Left renal cortex interstitium (tissue), 4 donors: ENCODE measurements at places on chromosomes 1 and 21.

DNA sequence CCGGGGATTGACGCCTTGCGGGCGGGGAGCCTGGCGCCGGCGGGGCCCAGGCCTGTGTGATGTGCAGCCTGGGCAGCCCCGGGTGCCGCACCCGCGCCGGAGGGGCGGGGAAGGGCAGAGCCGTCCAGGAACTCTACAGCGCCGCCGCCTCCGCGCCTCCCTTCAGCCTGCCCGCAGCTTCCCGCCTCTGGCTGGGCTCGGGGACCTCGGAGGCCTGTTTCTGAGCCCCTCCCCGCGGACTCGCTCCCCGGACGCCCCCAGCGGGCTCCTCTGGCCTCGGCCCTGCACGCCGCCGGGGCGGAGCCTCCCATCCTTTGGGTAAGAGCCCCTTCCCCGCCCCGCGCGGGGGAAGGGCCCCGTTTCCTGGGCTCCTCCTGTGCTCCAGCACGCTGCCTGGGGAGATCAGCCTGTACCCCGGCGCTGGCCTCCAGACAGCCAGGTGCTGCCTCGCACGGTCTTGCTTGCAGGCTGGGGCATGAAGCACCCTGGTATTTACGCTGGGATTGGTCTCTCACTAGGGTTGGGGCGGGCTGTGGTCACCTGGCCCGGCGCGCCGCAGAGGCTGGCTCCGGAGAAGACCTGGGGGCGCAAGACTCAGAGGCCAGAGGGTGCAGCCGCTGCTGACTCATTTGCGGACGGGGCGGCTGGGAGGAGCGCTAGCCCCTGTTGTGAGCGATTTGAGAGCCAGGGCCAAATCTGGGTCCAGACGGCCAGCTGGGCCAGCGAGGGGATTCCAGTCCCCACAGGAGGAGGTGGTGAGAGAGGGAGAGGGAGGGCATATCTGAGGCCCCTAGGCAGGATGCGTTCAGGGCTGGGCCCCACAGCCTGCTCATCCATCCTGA is 5.7 kb upstream of the ACOT11 start:
- DNase-seq = peak; percentile 50

DNA sequence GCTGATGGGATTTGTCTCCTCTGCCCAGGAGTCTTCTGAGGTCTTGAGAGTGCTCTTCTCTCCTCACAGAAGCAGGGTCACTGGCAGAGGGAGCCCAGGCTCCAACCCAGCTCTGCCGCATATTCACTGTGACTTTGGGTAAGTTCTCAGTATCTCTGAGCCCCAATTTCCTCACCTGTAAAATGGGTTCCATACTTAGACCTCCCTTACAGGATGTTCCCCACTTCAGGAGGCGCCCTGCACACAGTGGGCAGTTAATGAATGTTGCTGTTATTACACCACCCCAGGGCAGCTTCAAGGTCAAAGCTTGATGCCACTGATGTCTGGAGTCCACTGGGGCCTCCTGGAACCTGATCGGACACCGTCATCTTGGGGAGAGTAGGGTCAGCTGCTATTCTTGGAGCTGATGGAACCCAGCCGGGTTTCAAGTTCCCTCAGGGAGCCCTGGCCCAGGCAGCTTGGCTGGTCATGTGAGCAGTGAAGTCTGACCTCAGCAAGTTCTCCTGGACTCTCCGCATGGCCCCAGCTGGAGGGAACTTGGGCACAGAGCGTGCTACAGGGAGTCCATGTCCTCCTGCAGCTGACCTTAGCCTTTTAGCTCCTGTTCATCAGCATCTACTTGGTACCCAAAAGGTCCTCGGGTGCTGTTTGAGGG is 21.8 kb downstream of the COA7 start:
- no peak for DNase-seq

GRCh38 chr1:155504207-155504606 is 58.4 kb downstream of the ASH1L start:
- DNase-seq = no peak

- no peak for DNase-seq
Observed at GRCh38 chr1:164774413-164774812, 215.4 kb downstream of the PBX1 start.

DNA sequence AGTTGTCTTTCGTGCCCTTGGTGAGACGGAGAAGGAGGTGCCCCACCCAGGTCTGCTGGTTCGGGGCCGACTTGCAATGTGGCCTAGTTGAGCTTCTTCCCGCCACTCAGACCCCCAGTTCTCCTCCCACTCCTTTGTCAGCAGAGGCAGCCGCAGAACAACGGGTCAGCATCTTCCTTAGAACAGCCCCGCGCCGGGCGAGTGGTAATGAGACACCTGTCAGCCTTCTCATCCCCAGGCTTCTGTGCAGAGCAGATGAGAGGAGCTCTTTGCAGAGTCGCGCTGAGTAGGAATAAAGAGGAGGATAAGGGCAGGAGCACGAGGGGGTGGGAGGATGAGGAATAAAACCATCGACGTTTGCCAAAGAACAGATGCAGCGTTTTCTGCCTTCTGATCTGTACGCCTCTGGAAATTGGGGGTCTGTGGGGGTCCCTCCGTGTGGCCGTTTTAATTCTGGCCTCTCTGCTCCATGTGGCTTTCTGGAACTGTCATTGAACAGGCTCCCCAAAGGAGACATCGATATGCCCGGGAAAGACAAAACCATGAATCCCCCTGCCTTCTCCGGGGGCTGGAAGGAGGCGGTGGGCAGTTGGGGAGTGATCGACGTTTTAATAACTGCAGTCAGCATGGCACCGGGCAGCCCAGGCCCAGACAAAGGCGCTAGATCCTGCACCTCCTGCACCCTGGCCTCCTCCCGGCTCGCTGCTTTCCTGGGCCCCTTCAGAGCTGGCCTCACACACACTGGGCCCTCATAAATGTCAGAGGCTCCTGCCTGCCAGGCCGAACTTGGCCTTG is 27.5 kb upstream of the IGSF21 start:
- DNase-seq = no peak

GRCh38 chr1:36238433-36238832 is 14.2 kb downstream of the THRAP3 start:
- no peak for DNase-seq

GRCh38 chr1:222157612-222158011 is 390.3 kb downstream of the HHIPL2 start:
- no peak for DNase-seq

GRCh38 chr1:179143322-179143721 is 61.5 kb downstream of the TOR3A start:
- DNase-seq = no peak

- DNase-seq = no peak
Observed at GRCh38 chr1:206089341-206089740, 27.8 kb downstream of the AVPR1B start.

GRCh38 chr1:25566730-25567341 is 23.4 kb downstream of the LDLRAP1 start:
- no peak for DNase-seq

- no peak for DNase-seq
Observed at GRCh38 chr1:230634384-230634783, 7.9 kb upstream of the COG2 start.

DNA sequence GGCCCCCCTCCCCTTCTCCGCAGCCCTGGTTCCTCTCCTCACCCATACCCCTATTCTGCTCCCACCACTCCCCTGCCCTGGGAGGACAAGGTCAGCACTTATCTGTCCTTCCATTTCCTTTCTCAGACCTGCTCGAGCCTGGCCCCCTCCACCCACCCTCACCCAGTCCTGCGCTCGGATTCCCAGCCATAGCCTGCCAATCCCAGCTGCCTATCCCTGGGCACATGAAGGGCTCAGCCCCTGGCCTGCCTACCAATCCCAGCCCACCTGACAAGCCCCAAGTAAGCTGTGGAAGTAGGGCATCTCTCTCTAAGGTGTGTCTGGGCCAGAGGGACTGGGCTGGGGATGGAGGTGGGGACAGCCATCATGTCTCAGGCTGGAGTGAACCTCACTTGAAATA is 5.4 kb downstream of the BLACAT1 start:
- DNase-seq = no peak

DNA sequence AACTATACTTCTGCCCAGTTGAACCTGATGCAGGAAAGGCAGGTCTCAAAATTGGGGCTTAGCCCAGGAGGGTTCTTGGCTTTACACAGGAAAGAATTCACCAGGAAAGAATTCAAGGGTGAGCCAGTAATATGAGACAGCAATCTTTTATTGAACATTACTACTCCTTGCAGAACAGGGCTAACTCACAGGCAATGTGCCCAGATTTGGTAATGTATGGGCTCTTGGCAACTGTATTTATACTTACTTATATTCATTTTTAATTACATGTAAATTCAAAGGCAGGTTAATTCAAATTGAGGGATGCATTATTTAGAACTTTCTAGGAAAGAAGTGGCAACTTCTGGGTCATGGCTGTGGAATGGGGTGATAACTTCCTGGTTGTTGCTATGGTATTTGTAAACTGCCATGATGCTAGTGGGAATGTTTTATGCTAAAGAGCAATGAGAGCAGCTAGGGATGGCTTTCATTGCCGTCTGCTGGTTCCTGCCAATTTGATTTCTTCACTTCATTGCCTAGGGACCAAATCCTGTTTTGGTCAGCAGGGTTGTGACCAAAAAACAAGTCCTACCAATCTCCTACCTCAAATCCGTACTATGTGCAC is 107.5 kb downstream of the CHRM3 start:
- DNase-seq = no peak

GRCh38 chr1:200351826-200352549 is 57.8 kb downstream of the ZNF281 start:
- DNase-seq = no peak

DNA sequence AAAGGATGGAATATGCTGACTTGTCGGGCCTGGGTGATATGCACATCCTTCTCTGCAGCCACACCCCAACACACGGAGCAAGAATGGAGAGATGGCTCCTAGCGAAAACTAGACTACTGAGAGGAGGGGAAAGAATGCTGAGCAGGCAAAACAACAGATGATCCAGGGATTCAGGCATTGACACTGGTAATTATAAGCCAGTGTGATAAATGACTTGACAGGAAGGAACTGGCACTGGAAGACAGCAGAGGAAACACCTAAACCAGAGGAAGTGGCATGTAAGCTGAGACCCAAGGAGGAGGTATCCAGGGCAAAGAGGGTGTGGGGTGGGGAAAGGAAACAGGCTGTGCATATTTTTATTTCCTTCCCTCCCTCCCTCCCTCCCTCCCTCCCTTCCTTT is 31.7 kb upstream of the KHDRBS1 start:
- DNase-seq = no peak

DNA sequence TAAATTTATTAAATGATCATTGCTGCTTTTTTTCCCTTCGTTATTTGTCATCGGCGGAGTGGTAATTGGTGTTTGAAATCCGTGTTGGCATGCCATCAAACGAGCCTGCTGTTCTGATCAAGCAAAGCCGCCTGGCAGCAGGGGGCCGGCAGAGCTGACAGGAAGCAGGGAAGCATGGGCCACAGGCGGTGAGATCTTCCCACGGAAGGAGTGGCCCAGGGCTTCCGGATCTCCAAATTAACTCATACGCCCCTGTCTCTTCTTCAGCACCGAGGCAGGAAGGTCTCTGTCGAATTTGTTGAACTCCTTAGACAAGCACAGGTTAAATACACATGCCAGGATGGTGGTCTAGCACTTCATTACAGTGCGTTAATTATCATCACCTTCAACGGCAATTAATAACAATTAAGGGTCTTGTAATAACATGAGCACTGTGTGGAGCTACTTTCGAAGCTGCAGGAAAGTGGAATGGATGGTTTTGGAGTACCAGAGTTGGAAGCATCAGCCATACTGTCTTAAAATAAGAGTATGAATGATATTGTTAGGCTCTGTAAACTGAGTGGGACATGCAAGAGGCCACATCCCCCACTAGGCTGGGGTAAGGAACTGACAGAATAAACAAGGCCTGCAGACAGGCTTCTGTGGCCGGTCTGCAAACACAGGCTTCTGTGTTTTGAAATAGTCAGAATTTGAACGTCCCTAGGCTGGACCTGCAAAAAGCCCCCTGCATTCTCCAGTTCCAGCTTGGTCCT is 199.4 kb upstream of the DAB1 start:
- no peak for DNase-seq

DNA sequence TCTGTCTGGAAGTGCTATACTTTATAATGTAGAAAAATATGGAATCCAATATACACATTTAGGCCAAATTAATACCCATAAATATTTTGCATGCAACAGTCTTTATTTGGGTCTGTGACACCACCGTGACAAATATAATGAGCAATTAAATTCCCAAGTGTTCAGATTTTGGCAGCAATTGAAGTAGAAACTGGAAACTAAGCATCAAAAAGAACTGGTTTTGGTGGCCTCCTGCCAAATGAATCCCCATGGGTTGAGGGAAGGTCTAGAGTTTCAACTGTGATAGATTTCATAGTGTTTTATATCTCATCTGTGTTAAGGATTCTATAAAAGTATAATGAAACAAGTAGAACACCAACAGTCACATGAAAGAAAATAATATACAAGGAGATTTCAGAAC is 88.4 kb downstream of the DPYD start:
- no peak for DNase-seq

- no peak for DNase-seq
Observed at GRCh38 chr1:69919129-69919921, 286.1 kb downstream of the LRRC40 start.

- DNase-seq = no peak
Observed at GRCh38 chr1:2801535-2802291, at the start of gene TTC34. TTC34 (minus strand) TSS chr1:2801693; CDS start chr1:2800827, 866 bp downstream.

DNA sequence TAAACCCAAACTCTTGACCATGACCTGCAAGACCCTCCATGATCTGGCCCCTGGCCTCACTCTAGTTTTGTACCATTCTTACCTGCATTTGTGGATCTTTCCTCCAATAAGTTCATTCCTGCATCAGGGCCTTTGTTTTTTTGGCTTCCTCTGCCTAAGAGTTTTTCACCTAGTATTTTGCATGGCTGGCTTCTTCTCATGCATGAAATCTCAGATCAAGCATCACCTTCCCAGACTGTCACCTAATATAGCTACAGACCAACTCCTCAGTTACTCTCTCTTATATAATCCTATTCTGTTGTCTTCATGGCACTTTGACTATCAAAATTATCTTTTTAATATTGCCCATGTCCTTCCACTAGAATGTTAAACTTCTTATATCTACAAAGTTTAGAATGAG is 54.2 kb downstream of the BTBD8 start:
- no peak for DNase-seq

DNA sequence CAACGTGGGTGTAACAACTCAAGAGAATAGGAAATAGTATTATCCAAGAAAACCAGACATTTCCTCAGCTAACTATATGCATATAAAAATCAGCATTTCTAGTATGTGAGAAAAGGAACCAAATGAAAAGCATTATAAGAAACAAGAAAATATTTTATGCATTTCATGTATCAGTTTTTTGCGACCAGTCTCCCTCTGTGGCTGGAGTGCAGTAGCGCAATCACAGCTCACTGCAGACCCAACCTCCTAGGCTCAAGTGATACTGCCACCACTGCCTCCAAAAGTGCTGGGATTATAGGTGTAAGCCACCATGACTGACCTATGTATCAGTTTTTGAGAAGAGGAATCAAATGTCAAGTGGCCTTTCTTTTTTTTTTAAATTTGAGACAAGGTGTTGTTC is 31.0 kb downstream of the SLC16A1 start:
- no peak for DNase-seq

DNA sequence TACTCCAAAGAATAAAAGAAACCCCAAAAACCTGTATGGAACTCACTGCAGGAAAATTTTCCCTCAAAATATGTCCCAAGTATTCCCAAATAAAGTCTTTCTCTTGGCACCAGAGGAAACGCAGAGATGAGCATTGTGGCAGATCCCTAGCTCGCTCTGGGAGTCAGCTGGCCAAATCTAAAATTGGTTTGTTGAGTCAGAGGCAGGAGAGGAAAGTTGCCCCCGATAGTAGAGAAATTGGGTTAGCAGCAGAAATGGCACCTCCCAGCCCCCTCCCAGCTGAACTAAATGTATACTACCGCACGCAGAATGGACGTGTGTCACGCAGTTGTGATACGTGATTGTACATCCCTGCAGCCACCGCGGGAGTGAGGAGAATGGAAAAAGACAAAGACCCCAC is 39.9 kb upstream of the TARBP1 start:
- DNase-seq = no peak

GRCh38 chr1:244092293-244092963 is 41.3 kb downstream of the ZBTB18 start:
- DNase-seq = no peak
